ENCODE measurements at places on chromosomes 5 and 9.
A peak's percentile ranks its signal among the peaks of the same experiment; 100 is the strongest.

GRCh38 chr9:136031741-136032730 lies 63.1 kb downstream of the NACC2 start:
- no peak for DNase-seq

- no peak for DNase-seq
Measured at GRCh38 chr5:78221964-78222451, 72.5 kb downstream of the AP3B1 start.

DNA sequence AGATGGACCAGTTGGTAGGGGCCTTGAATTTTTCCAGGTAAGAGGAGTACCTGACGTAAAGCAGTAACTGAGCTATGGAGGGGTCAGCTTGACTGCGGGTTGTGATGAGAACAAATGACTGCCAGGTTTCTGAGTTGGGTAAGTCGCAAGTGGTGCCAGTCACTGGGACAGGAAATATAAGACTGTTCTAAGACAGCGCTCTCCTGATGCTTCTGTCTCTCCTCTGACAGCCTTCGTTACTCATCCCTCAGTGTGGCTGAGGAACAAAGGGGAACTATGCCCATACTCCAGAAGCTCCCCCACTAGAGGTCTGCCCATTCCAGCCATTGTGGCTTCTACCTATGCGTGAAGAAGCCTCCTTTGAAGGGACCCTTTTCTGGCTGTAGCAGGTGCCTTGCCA lies 13.3 kb downstream of the CAVIN4 start:
- DNase-seq = no peak

DNA sequence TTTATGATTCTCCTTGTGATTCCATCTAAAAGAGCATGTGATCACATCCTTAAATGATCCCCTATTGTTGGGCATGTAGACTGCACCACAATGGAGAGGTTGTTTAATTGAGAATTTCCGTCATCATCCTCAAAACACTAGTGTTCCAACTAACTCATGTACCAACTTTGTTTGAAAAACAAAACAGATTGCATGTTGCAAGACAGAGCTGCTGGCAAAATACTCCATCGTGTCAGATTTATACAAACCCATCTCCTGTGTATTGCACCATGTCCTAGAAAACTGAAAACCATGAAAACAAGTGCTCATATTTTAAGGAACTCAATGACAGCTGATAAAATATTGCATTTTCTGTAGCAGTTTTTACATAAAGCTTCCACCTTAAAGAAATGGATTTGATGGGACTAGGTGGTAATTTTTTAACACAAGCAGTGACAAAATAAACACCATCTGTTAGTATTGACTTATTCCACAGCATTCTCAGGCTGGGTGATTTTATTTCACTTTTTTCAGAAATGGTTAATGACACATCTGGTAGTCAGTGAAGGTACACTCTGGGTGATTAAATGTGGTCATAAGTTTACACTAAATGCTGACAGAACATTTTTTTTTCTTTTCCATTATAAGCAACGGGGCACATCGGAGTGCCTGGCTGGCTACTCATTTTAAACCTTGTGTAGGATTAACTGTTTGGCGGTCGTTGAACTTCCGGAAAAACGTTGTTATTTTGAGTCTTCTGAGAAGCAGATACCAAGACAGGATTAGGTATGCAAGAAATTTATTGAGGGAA lies 602.9 kb upstream of the WWC1 start:
- DNase-seq = no peak

DNA sequence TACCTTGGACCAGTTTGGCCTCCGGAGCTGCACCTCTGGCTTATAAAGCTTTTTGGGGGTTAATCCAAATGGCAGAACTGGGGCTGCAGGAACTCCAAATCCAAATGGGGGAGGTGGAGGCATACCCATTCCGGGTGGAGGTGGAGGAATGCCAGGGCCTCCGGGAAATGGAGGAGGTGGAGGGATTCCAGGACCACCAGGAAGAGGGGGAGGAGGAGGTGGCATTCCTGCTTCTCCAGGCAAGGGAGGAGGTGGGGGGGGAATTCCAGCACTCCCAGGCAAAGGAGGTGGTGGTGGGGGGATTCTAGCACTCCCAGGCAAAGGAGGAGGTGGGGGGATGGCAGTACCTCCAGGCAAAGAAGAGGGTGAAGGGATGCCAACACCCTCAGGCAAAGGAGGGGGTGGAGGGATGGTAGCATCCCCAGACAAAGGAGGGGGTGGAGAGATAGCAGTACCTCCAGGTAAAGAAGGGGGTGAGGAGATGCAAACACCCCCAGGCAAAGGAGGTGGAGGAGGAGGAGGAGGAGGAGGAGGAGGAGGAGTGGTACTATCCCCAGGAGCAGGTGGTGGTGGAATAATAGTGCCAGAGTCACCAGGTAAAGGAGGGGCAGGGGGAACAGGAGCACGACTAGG lies 45.2 kb downstream of the DIAPH1 start:
- no peak for DNase-seq

- DNase-seq = no peak
Measured at GRCh38 chr5:42520957-42521356, 97.7 kb downstream of the GHR start.

GRCh38 chr9:35096035-35096849 lies at the start of gene PIGO:
Gene PIGO, minus strand, starts transcription at chr9:35096591. Its CDS starts 1,026 bp downstream, at chr9:35095565.
- peak; percentile 89 for DNase-seq

- DNase-seq = no peak
Measured at GRCh38 chr9:77588271-77588937, 59.7 kb downstream of the GNA14 start.

GRCh38 chr9:136115641-136116359 lies 2.9 kb downstream of the TMEM250 start:
- no peak for DNase-seq

GRCh38 chr5:142478113-142478512 lies 153.3 kb upstream of the SPRY4 start:
- no peak for DNase-seq

DNA sequence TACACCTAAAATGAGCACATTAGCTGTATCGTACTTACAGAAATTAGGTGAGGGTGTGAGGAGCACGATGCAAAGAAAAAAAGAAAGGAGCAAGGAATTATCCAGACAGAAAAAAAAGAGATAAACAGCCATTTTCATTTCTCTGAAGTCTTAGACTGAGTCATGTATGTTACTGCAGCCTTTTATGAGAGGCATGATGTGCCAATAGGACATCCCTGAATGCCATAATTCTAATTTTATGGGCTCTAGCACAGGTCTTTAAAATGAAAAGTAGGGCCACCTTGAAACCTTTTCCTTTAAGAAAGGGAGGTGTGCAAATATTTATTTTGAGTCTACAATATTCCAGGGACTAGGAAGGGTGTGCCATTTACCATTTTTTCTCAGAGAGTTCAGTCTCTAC lies 74.1 kb upstream of the PTPRD start:
- DNase-seq = no peak

- DNase-seq = no peak
Measured at GRCh38 chr5:14187660-14188059, 44.5 kb downstream of the TRIO start.

DNA sequence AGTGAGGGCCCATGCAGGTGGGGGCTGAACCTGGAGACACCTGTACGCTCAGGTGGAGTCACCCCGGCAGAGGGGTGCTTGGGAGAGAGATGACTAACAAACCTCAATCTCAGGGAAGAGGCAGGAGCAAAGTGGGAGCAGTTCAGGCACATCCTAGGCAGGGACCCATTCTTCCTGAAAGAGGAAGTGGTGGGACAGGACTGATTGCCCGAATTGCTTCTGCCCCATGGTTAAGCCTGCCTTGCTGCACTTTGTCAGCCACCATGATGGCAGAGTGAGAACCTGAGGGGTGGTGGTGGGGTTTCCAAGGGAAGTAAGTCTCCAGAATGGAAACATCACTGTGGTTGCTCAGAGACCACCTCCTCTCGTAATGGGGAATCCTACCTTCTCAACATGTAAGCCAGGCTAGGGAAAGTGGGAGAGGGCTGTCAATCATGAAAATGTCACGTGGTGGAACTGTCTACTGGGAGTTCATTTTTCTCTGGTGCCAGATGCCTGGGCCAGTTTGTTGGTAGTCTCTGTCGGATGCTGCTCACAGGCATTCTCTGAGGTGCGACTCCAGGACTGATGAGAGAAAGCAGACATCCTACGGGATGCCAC lies 150.4 kb downstream of the HSPA4 start:
- DNase-seq = no peak

- no peak for DNase-seq
Measured at GRCh38 chr5:121979691-121980090, 17.9 kb downstream of the SRFBP1 start.

GRCh38 chr5:59039296-59040023 lies 456.6 kb downstream of the RAB3C start:
- DNase-seq = peak; percentile 90

DNA sequence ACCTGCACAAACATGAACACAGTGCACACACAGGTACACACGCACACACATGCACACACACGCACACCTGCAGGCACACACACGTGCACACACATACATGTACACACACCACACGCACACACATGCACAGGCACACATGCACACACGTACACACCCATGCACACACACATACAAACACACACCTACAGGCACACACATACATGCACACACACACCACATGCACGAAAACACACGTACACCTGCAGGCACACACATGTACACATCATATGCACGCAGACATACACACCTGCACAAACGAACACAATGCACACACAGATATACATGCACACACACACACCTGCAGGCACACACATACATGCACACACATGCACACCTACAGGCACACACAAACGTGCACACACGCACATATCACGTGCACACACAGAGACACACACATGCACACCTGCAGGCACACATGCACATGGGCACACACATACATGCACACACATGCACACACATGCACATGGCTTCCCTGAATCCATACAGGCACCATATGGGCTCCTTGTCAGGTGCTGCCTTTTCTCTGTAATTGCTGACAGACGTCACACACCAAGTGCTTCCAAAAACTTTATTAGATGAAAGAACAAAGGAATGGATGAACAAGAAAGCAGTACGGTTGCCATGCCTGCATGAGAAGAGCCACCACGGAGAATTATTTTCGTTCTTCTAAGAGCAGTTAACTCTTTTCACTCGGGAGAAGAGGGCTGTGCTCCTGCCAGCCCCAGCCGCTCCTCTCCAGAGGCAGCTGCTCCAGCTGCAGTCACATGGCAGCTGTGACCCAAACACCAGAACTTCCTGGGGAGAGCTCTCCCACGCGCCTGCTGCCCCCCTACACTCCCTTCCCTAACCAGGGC lies 57.2 kb downstream of the EXD3 start:
- DNase-seq = no peak

All from CD4-positive, alpha-beta T cell treated with Interleukin-4 for 4 hours (primary cell).